Pulmonary artery endothelial cell (primary cell): ENCODE measurements at places on chromosomes 6 and 20. TPM values are rescaled to one million over a fixed set of nuclear protein-coding genes. Genes with fewer than 3 reads are reported as not detected.

VSX1 gene
- not detected in 2 replicates for total RNA-seq

MYCT1 gene
- total RNA-seq = 131 and 148 TPM in 2 replicates

GPR6 gene
- total RNA-seq = not detected in 2 replicates

GGTLC1 gene
- total RNA-seq = not detected in 2 replicates

OXT gene
- not detected in 2 replicates for total RNA-seq

PAX1 gene
- total RNA-seq = not detected in 2 replicates

RBM24 gene
- 0.74 and 2.5 TPM in 2 replicates for total RNA-seq

SMPDL3A gene
- total RNA-seq = 2.4 and 5.4 TPM in 2 replicates

CNBD2 gene
- 2.8 and 3.8 TPM in 2 replicates for total RNA-seq

ZNF341 gene
- 0.86 and 1.1 TPM in 2 replicates for total RNA-seq

PTCHD4 gene
- 3.2 and 3.3 TPM in 2 replicates for total RNA-seq

RGS19 gene
- 19.1 and 22.2 TPM in 2 replicates for total RNA-seq

ISM1 gene
- total RNA-seq = under 0.01 and 0.04 TPM in 2 replicates

PHACTR1 gene
- 5.8 and 7.0 TPM in 2 replicates for total RNA-seq

TNXB gene
- total RNA-seq = 0.21 and 0.73 TPM in 2 replicates

NSFL1C gene
- 34.4 and 44.3 TPM in 2 replicates for total RNA-seq

TINAG gene
- not detected in 2 replicates for total RNA-seq

KIF6 gene
- not detected in 2 replicates for total RNA-seq
